Stimulated activated CD8-positive, alpha-beta memory T cell treated with anti-CD3 and anti-CD28 coated beads, Interleukin-12 subunit alpha, Interleukin-12 subunit beta, amount 100 ng/mL, for 1 hour (primary cell): ENCODE measurements at places on chromosomes 6 and 20.

GRCh38 chr6:13474360-13474759, 13.0 kb downstream of the GFOD1 start:
- no peak for DNase-seq

DNA sequence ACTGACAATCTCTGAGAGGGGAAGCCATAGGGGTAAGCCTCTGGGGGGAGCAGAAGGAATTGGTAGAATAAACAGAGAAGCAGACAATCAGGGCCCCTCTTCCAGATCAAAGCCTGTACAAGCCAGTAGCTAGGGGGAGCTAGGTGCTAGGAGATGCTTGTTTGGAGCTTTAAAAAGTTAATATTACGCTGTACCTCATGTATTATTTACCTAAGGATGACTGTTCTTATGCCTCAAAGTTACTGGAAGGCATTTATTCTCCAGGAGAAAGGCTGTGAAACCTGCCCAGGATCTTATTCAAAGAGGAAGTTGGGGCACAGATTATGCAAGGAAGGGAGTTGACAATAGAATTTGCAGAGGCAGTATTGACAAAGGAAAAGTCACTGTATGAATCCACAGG, 111.8 kb upstream of the SLC35F1 start:
- DNase-seq = no peak

DNA sequence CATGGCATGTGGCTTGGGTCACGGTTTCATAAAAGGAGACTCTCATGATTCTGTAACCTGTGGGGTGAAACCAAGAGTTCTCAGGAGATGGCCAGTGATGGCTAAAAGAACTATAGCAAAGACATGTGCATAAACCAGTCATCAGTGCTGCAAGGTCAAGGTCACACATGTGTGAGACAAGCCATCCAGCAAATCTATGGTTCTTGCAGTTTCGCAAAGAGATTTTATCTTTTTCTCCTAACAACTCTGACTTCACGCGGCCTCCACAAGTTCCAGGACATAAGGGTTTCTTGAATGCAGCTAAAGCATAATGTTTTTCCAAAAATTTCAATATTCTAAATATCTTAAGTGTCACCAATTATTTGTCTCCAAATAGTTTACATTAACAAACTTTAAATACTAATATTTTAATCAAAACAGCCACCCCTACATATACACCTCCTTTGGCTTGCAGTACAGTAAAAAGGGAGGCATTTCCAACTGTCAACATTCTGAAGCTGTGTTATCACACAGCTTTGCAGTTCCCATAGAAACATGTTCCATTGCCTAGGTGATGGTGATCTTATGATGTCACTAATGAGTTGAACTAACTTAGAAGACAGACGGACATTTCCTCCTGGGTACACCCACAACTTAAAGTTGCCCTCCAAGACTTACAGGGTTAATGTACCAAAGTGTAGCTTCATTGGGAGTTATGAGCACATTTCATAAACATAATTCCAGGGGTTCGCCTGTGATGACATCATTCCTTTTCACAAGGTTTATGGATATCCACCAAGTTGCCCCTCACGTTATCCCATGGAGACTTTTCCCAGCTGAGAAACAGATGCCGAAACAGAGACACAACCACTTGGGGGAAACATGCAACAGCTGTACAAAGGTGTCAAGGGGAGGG, 250.9 kb upstream of the PDE10A start:
- no peak for DNase-seq

GRCh38 chr20:33789109-33789857, 21.9 kb upstream of the CHMP4B start:
- DNase-seq = no peak

- DNase-seq = no peak
Measured at GRCh38 chr6:107868867-107869611, 44.9 kb upstream of the SCML4 start.

GRCh38 chr6:128521282-128521632, 858 bp upstream of the PTPRK start:
- DNase-seq = no peak

GRCh38 chr6:128403618-128404444, 116.6 kb downstream of the PTPRK start:
- no peak for DNase-seq

- DNase-seq = no peak
Measured at GRCh38 chr6:133551847-133552341, 310.7 kb downstream of the EYA4 start.
